ENCODE measurements at places on chromosomes 3 and 15. TPM values are rescaled to one million over a fixed set of nuclear protein-coding genes. Genes with fewer than 3 reads are reported as not detected.
A peak's percentile ranks its signal among the peaks of the same experiment; 100 is the strongest.

DNA sequence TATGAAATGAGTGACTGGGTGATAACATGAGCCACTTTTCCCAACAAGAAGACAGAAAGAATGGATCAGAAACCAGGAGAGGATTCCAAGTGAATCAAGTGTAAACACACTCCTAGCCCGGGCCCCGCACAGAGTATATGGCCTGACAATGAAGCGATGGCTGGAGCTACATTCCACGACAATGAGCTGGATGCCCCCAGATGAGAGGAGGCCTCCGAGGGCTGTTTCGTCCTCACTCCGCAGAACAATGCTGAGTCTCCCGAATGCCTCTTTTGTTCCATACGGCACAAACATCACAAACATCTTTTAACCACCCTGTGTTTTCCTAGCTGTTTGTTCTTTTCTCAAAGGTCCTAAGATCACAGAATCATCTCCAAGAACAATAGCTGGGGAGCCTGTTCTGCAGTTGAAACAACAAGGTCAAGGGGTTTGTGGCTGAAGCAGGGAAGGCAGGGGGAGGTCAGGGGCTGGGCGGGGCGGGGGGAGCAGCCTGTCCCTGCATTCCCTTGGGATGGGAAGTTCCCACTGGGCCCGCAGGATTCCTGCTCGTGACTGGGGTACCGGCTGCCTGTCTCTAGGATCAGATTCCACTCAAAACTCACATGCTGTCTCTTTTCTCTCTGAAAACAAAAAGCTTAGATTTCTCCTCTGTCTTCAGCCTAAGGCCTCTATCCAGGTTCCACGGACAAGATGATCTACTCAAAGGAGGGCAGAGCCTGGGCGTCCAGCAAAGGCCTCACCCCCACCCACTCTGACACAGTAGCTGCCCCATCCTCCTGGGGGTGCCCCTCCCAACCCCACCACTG, 151.3 kb downstream of the XXYLT1 start:
- H3K27ac ChIP-seq: peak overlapping the region; percentile 0
- no peaks in the 10 kb centered on the region for H3K36me3 ChIP-seq
- H3K4me1 ChIP-seq: peaks cover 5% of the 10 kb centered on the region
- H3K27me3 ChIP-seq: no peaks in the 10 kb centered on the region
- no peak for DNase-seq

USP13 gene
- total RNA-seq: 10.5 TPM

TERB2 gene
- not detected for total RNA-seq

NLGN1 gene
- 19.2 TPM for total RNA-seq

GRCh38 chr3:111351334-111351733, 190.7 kb upstream of the CD96 start:
- H3K36me3 ChIP-seq: no peaks in the 10 kb centered on the region
- DNase-seq: no peak
- no peaks in the 10 kb centered on the region for H3K4me1 ChIP-seq
- no peak overlapping the region for H3K27ac ChIP-seq
- H3K4me3 ChIP-seq: no peak overlapping the region
- no peaks in the 10 kb centered on the region for H3K27me3 ChIP-seq

CCK gene
- 4.6 TPM for total RNA-seq

BTLA gene
- not detected for total RNA-seq

- H3K4me3 ChIP-seq: no peak overlapping the region
- no peak overlapping the region for H3K27ac ChIP-seq
- H3K4me1 ChIP-seq: peaks cover 6% of the 10 kb centered on the region
Measured at GRCh38 chr15:63473007-63473748, 31.2 kb upstream of the USP3 start.

- no peak for DNase-seq
- H3K36me3 ChIP-seq: peaks cover 2% of the 10 kb centered on the region
Measured at GRCh38 chr3:188421151-188421821, 267.3 kb downstream of the LPP start.

DNA sequence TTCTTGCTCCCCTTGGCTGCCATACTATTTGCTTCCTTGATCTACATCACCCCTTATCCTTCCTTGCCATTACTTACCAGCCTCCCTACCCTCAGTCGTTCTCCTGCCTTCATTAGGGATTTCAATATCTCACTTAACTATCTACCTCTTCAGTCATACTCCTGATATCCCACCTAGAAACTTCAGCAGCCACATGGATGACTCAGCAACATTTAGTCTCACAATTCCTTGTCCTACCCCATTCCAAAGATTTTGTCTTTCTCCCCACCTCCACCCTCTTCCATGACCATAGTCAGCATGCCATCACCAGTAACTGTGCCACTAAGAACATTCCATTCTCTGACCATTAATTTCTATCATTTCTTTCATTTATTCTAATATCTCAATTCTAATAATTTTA, 18.4 kb downstream of the UPK1B start:
- no peak for DNase-seq
- H3K36me3 ChIP-seq: no peaks in the 10 kb centered on the region
- no peak overlapping the region for H3K27ac ChIP-seq
- no peaks in the 10 kb centered on the region for H3K4me1 ChIP-seq
- H3K4me3 ChIP-seq: no peak overlapping the region

Measured in esophagus muscularis mucosa (tissue), 4 donors.